Stimulated activated CD8-positive, alpha-beta memory T cell treated with anti-CD3 and anti-CD28 coated beads, Interleukin-15, amount 100 ng/mL, for 48 hours (primary cell): ENCODE measurements at places on chromosomes 1 and 21.

DNA sequence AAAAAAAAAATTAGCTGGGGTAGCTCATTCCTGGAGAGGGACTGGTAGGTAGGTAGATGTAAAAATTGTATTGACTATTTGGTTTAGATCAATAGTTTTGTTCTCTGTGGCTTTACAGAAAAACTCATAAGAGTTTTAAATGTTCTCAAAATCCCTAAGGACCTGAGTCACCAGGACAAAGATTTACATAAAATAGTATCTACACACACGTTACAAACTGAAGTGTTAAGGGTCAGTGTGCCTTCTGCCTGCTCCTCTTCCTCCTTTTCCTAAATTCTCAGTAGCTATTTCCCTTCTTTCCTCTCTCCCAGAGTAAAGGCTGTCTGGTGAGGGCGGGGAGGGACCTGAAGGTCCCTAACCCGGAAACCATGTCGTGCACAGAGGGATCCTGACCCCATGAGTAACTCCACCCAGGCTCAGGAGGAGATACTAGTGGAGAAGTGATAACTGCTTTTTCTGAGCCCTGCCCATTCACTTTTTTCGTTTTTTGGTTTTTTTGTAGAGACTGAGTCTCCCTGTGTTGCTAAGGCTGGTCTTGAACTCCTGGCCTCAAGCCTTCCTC is 8.1 kb downstream of the PLEKHM2 start:
- no peak for DNase-seq

GRCh38 chr1:63663301-63663700 is 70.1 kb downstream of the PGM1 start:
- DNase-seq = no peak

DNA sequence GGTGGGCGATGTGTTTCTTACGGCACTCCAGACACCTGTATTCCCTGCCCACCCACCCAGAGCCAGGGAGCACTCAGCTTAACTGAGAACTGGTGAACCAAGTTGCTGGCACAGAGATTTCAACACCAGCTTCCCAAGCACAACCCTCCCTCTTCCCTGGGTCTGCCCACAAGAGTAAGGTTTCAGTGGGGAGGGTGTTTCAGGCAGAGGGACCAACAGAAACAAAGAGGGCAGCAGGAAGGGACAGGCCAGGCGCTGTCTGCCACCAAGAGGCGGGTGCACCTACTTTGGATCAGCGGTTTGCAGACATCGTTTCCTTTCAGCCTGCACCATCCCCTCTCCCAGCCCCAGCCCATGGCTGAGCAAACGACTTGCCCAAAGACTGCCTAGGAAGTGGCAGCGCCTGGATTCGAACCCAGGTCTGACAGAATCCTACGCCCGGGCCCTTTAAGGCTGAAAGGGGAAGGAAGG is 21.9 kb upstream of the ALDH4A1 start:
- no peak for DNase-seq

DNA sequence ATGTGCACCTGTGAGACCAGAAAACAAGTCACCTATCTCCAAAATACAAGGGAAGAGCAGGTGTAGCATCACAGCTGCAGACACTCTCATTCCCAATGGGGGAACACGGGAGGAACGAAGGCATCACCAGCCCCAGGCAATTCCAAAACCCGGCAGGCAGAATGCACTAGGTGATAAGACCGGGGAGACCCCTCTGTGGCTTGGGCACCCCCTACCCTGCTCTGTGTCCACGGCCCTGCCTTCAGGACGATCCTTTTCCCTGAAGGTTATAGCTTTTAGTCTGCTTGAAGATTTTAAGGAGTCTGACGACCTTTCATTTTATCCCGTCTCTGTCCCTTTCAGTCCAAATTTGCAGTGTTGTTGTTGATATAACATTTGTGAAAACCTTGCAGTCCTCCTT is 19.2 kb downstream of the TRPM2 start:
- DNase-seq = no peak

DNA sequence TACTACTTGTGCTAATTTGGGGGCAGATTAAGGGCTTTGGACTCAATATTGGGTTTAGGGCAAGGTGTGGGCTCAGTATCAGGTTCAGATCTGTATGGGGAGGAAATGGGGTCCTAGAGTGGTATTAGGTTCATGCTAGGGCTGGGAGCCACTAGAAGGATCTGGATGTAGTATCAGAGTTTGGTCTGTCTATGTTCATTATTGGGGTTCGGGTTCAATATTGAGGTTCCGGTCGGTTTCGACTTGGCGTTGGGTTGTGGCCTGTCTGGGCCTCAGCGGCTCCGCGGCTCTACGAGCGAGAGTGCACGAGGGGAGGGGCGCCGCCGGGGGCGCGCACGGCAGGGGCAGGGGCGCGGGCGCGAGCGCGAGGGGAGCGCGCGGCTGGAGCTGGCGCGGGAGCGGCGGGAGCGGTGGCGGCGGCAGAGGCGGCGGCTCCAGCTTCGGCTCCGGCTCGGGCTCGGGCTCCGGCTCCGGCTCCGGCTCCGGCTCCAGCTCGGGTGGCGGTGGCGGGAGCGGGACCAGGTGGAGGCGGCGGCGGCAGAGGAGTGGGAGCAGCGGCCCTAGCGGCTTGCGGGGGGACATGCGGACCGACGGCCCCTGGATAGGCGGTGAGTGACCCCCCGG is at the start of gene PTPRF:
PTPRF (plus strand) TSS at position 401 of the 624 bp plus-strand sequence. CDS start 14,193 bp downstream, outside the sequence.
- DNase-seq = no peak

- DNase-seq = no peak
Observed at GRCh38 chr1:29736582-29737188, 500.4 kb downstream of the PTPRU start.

GRCh38 chr1:44819196-44819607 is 10.9 kb downstream of the BTBD19 start:
- no peak for DNase-seq

GRCh38 chr1:61028136-61028535 is 54.2 kb upstream of the NFIA start:
- no peak for DNase-seq

GRCh38 chr1:31715087-31715872 is 11.5 kb upstream of the COL16A1 start:
- DNase-seq = peak; percentile 26

GRCh38 chr1:156146020-156146768 is 7.2 kb upstream of the SEMA4A start:
- DNase-seq = no peak
